ENCODE measurements at places on chromosomes 2 and 18.

DNA sequence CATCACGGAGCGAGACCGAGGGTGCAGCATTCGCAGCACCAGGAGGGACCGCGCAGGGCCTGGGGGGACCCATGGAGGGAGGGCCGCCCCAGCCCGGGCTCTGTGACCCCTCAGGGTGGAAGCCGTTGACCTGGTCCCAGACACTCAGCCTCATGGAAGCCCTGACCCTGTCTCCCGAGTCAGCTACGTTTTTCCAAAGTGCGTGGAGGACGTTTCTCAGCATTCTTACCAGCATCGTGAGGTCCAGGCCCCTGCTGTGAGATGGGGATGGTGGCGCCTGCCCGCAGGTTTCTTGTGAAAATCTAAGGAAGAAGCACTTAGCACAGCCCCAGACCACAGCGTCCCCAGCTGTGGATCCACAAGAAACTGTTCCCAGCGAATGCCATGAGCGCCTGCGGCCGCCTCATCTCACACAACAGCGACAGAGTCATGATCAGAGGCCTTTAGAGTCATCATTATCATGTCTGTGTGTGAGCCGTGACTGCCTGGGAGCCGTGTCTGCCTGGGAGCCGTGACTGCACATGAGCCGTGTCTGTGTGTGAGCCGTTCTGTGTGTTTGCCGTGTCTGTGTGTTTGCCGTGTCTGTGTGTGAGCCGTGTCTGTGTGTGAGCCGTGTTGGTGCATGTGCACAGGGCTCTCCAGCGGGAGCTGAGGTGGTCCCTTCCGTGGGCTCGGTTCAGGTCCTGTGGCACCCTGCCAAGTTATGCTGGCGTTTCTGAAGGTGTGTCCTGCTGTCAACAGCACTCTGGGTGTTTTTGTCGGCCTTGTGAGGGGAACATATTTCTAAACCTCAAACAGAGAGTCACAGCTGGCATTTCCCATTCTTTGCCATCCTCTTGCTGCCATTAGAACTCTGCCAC is 49.2 kb upstream of the KCNG2 start:
- DNase-seq = no peak

- no peak for DNase-seq
Measured at GRCh38 chr2:217604527-217605194, 398.1 kb downstream of the TNS1 start.

- DNase-seq = no peak
Measured at GRCh38 chr18:376311-376710, 108.5 kb upstream of the THOC1 start.

DNA sequence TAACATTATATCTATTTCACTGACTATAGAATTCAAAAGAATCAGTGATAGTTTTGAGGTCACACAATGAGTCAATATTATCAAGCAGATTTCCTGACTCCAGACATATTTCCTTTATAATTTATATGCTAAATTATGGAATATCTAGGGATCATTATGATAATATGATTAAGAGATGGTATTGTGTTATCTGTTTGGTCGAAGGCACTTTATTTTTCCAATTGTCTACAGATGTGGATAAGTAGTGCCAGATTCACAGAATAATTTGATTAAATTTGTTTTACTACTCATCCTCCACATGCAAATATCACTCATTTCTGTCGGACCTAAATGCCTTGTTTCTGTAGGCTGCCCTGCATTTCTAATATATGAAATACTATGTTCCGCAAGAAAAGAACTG is 4.4 kb downstream of the ZNF804A start:
- DNase-seq = no peak

- DNase-seq = no peak
Measured at GRCh38 chr2:16661526-16661925, 4.1 kb downstream of the CYRIA start.

DNA sequence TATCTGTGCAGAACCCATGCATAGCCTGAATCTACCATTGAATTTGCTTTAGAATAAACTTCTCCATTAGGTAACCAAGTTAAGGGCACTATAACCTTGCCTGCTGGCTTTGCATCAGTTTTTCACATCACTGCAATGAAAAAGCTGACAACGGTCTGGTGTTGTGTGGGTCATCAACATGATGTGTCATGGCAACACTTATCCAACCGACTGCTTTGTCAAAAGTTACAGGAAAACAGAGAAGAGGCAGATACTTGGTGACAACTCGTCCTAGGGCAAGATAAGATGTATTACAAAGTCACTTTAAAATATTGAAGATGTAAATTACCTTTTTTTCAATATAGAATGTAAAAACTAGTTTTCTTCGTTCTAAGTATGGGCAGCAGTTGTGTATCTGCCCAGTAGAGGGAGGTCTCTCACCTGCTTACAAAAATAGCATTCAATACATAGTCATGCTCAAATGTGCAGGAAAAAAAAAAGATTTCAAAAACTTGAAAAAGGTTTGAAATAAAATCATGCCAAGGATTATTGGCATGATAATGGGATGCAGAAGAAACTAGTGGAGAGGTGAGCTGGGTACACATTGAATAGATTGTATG is 96.3 kb downstream of the EVA1A start:
- no peak for DNase-seq

DNA sequence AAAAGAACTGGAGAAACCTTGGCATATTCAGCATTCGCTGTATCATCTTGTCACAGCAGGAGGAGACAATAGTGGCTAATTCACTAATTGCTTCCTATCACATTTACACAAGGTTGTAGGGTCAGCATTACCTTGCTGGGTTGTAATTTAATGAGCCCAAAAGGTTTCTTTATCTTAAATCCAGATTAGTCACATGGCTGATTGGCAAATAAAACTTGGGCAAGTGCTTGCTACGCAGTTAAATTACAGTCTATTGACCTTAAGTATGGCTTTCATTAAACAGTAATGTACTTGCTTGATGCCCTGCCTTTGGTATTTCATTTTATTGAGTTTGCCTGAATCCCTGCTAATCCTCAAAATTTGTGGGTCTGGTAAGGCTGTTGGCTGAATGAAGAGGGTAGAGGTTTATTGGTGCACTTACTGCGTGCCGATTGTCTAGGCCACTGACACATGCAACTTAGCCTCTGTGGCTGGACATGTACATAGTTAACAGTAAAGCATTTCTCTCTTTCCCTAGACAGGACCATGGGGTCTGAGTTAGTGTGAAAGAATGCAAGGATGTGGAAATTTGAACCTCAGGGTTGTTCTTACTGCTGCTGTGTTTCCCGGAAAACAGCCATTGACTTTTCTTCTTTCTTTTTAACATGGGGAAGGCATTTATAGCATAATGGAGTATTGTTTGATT is 34.3 kb downstream of the FMNL2 start:
- DNase-seq = no peak

DNA sequence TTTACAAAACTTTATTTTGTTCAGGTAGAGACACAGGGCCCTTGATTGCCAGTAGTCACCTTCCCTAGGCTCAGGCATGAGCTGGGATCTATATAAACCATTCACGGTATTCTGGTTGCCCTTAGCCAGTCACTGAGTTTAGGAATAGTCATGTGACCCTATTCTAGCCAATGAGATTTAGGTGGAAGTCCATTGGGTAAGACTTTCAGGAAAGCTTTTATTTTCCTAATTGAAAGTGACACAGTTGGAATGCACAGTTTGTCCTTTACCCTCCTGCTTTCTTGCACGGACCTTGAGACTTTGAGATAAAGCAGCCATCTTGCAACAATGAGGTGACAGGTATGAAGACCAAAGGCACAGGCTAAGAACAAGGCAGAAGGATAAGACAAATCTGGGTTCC is 21.5 kb downstream of the SLC4A5 start:
- DNase-seq = no peak

DNA sequence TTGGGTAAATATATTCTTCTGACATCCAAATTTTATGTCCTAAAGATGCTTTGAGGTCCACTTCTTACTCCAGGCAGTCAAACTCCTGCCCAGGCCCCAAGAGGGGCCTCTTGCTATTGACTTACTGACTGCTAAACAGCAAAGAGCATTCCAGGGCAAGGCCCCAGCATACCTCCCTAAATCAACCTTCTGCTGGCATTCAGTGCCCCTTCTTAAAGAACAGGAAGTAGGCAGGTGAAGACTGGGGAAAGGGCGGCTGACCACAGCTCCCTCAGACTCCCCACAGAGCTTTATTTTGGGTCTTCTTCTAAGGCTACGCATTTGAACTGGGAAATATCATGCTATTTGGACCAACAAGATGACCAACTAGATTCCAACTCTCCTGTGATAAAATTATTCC is 68.9 kb downstream of the USP40 start:
- no peak for DNase-seq

DNA sequence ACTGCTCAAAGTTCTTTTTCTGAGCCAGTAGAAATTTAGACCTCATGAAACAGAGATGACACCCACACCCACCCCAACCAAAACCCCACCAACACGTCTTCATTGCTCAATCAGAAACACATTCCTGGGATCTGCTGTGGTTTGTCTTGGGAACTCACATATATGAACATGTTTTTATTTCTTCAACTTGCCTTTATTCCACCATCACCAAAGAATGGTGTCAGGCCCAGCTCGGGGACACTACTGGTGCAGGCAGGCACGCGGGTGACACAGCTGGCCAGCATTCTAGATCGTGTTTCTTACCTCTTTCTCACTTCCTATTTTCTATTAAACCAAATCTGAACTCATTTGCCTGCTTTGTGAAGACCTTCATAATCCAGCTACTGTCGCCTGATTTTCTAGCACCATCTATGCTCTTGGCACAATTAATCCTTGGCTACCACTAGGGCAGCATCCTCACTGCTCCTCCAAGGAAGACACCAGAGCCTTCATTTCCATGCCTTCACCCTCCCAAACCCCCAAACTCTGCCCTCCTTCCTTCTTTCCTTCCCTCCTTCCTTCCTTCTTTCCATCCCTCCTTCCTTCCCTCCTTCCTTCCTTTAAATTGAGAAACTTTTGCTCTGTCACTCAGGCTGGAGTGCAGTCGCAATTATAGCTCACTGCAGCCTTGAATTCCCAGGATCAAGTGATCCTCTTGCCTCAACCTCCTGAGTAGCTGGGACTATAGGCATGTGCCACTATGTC is 157.1 kb downstream of the BCL2 start:
- no peak for DNase-seq

DNA sequence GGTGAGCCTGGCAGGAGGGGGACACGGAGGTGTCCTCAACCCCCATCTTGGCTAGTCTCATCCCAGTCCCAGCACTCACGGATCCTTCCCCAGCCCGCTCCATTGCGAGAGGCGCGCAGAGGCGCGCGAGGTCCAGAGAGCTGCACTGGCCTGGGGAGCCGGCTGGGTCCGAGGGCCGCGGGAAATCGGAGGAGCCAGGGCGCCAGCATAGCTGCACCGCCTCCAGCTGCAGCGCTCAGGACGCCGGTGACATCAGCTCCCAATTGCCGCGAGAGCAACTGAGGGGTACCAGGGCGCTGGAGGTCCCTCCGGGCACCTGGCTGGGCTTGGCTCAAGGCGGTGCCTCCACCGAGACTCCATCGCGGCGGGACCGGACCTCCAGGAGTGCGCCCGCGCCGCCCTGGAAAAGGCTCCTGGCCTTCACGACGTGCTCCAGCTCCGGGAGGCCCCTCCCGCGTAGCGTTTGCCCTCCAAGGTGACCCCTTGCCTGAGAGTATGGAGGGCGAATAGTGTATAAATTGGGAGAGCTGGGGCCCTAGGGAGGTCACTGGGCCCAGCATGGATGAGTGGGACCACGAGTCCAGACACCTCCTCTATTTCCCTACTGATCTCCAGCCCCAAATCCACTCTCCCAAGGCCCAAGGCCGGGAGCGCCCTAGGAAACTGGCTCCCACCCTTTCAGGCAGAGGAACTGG is 5.5 kb downstream of the RTKN start:
- no peak for DNase-seq

DNA sequence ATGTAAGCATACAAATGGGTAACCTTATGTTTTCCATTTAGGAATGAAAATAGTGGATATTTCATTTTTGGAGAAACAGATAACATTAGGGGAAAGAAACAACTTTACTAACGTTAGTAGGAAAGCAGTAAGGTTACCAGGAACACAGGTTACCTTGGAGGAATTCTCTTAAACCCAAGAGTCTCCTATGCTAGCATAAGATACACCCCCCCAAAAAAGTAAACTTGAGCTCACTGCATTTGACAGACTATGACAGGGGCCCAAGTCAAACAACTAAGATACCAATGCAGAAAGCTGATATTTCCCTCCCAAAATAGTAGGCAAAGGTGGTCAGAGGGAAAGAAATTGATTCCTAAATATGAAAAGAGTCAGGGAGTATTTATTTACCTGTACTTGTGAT is 656.9 kb downstream of the DSC3 start:
- no peak for DNase-seq

DNA sequence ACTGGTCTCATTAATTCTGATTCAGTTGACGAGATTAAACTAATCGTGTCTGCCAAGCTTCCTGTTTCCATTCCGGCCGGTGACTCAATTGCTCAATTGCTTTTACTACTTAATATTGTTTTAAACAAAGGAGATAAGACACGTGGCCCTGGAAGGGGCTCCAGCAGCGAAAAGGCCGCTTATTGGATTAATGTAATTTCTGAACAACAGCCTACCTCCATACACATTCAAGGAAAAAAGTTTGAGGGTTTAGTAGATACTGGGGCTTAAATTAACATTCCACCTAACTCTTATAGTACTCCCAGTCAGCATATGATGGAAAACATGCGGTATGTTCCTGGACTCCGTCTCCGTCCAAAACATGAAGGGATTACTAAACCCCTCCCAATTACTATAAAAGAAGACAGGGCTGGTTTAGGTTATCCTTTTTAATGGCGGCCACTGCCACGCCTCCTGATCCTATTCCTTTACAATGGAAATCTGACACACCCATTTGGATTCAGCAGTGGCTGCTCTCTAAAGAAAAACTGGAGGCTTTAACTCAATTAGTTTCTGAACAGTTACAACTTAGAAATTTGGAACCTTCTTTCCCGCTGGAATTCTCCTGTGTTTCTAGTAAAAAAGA is 27.1 kb downstream of the VPS54 start:
- no peak for DNase-seq

GRCh38 chr2:1822341-1822740 is 78.0 kb upstream of the PXDN start:
- no peak for DNase-seq

- no peak for DNase-seq
Measured at GRCh38 chr2:241689306-241689705, 2.7 kb upstream of the DTYMK start.

DNA sequence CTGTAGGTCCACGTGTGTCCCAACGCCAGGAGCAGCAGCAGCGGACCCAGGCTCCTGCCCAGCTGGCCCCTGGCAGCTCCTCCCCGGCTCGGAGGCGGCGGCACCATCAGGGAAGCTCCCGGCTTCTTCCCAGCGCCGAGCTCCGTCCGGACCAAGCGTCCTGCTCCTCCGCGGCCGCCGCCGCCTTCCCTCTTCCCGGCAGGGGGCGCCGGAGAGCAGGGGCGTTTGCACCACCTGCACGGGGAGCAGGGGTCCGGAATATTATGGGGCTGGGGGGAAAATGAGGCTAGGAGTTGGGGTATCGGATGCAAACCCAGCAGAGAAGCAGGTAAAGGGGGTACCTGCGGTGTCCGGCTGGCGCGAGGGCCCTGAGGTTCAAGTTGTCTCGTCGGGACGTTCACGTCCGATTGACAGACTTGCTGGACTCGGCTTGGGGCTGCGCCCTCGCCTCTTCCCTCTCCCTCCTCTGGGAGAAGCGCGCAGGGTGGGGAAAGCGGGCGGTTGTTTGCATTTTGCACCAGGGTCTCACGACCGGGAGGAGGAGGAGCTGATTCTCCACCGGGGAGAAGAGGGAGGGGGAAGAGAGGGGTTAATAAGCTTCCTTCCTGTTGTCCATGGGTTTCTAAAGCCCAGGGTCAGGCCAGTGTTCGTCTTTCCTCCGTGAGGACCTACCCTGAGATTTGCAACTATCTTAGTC is at the start of gene CCBE1:
TSS of gene CCBE1 (minus strand) at position 188 of the 697 bp plus-strand sequence.
- DNase-seq = no peak
